ENCODE measurements at places on chromosomes 2 and 18.

GRCh38 chr2:159616286-159616701 is at the start of gene BAZ2B:
TSS of gene BAZ2B (minus strand) at chr2:159616548. CDS start at chr2:159478719, 137,829 bp downstream.
- peak; percentile 57 for DNase-seq

- DNase-seq: no peak
Observed at GRCh38 chr18:76255070-76255683, 239.9 kb downstream of the ZNF516 start.

GRCh38 chr2:229712136-229712535 is 2.2 kb downstream of the DNER start:
- no peak for DNase-seq

- DNase-seq: peak; percentile 37
Observed at GRCh38 chr2:181461056-181461997, 4.1 kb downstream of the ITGA4 start.

GRCh38 chr2:100744589-100744988 is 75.3 kb upstream of the NPAS2 start:
- DNase-seq: no peak

- peak; percentile 25 for DNase-seq
Observed at GRCh38 chr2:152861349-152861942, 143.0 kb downstream of the ARL6IP6 start.

- no peak for DNase-seq
Observed at GRCh38 chr2:77458216-77458615, 64.0 kb downstream of the LRRTM4 start.

GRCh38 chr18:33470216-33470615 is 29.7 kb upstream of the CCDC178 start:
- DNase-seq: no peak

- no peak for DNase-seq
Observed at GRCh38 chr18:58552896-58553295, 76.0 kb downstream of the ALPK2 start.

- no peak for DNase-seq
Observed at GRCh38 chr2:53452400-53452799, 315.2 kb upstream of the CHAC2 start.

GRCh38 chr18:34890486-34891085 is 150.6 kb upstream of the MAPRE2 start:
- DNase-seq: no peak

DNA sequence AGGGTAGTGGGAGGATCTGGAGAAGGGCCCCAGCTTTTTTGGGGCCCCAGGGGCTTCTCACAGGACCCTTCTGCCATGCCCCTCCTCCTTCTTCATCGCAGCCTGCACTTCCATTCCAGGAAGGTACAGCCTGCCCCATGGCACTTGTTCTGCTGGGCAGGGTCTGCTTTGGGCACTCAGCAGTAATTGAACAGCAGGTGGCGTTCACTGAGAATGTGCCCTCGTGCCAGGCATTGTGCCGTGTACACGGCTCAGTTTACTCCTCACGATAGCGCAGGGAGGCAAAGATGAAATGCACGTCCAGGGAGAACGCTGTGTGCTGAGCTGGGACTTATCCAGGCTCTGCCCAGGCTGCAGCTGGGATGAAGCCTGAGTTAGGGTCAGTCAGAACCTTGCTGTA is 54.8 kb upstream of the ASB18 start:
- no peak for DNase-seq

DNA sequence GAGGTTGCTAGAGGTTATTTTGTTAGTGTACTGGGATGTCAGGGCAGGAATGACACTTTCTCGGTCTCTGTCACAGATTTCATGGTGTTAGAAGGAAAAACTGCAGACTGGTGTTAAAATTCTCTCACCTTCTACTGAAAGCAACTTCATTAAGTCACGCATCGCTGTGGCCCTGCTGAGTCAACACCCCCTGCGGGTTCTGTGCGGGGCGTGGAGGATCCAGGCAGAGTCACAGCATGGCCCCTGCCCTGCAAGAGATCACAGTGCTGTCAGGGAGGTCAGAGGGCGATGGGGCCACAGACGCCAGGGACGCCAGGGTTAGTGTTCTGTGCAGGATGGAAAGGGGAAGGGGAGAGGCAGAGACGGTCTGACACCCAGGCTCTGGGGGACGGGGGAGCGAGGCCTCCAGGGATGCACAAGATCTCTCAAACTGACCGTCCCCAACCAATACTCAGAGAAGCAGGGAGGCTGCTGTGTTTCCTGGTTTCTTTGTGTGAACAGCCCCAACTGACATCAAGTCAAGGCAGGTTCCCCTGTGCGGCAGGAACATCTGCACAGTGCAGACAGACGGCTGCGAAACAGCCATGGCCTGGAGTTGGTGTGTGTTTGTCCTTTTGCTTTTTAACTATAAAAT is 354.9 kb upstream of the SALL3 start:
- DNase-seq: no peak

- DNase-seq: no peak
Observed at GRCh38 chr2:12066116-12066515, 319.7 kb downstream of the LPIN1 start.

DNA sequence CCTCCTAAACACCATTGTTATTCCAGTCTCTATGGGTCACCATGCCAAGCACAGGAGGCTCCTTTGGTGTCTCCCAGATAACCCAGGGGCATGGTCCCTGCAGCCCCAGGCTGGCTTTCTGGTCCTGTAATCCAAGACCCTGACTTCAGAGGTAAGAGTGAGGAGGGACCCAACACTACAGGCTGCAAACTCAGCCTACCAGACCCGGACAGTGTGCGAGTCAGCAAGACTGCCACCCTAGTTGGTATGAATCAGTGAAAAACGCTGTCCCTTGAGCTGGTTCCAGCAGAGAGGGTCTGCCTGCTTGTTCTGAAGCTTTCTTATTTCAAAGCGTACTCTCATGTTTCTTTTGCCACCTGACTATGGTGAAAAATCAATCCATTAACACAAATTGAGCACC is 47.6 kb upstream of the ZFP36L2 start:
- no peak for DNase-seq

- no peak for DNase-seq
Observed at GRCh38 chr2:62099523-62100175, 96.3 kb upstream of the B3GNT2 start.

DNA sequence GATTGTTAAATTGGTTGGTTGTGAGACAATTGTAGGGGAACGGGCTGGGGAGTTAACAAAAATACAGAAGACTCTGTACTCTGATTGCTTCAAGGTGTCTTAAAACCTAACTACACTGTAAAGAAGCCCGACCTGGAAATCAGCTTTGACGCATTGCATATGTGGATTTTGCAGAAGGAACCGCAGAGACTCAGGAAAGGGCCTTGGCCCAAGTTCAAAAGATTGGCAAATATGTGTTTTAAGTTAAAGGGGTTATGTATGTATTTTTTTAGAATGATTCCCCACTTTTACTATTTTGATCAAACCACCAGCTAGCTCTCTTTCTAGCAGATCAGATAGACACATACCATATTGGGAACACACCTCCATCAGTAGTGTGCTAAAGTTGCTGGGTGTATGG is 18.0 kb upstream of the EDAR start:
- peak; percentile 53 for DNase-seq

DNA sequence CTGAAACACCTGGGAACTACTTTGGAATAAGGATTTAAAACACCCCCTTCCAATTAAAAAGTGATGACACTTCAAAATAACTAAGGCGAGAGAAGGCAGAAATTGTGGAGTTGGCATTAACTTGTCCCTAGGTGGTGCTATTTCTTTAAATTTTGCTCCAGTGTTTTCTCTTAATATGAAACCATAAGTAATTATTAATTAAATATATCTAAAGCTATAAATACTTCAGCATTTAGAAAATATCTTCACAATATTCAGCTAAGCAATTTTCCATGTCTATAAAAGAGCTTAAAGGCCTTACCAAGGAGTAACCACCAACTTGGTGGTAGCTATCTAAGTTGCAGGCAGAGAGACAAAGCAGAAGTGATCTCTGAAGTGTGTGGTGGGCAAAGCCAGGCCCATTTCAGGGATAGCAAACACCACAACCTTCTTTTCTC is 186.8 kb upstream of the PGAP1 start:
- peak; percentile 62 for DNase-seq

DNA sequence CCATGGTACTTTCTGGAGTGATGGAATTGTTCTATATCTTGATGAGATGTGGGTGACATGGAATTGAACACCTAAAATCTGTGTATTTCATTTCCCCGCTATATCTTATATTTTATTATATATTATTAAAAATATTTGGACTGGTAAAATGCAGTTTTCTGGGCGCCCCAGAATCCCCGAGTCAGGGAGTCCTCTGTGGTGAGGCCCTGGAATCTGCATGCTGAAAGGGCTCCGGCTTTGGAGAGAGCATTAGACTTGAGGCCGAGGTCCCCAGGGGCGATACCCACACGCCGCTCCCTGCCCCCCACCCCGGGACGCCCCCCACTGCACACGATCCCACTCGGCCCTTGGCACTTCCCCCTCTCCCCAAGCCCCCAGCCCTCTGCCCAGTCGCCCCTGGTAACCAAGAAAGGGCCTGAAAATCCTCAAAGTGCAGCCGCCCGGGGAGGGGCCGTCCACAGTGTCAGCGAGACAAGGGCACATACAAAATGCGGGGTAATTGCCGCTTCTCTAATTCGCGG is 126.0 kb downstream of the ZFP36L2 start:
- no peak for DNase-seq

DNA sequence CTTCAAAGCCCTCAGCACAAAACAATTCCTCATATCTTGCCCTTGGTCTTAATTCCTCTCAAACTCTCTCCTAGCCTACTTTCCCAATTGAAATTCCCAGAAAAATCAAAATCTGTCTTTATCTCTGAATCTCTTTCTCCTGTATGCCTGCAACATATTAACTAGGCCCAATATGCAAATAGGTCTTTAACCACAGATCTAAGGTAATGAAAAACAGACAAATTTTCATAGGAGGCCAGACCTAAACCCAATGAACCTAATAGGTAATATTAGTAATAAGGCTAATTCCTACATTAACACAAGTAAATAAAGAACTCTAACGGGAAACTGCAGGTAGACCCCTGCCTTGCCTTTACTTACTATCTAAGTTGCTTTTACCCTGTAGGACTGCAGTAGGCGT is 41.4 kb downstream of the WDR33 start:
- DNase-seq: no peak

DNA sequence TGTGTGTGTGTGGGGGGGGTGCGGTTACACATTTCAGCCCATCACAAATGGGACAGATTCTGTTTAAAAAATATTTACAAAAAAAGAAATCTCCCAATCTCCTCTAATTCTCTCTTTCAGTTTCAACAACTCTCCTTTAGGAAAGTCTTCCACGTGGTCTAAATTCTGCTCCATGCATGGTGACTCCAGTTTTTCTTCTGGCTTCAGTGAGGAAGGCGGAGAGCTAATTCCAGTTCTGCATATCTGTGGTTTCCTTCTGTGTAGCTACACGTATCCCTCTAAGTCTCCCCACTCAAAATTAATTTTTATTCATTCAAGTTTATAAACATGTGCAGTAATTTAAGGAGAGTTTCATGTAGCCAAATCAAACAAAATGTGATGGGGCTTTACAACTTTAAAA is 111.6 kb downstream of the SLC4A3 start:
- DNase-seq: no peak
